ENCODE measurements at places on chromosomes 13 and 19.
A peak's percentile ranks its signal among the peaks of the same experiment; 100 is the strongest.

- DNase-seq, result no peak
These were observed 3.4 kb downstream of the ERCC1 start for GRCh38 chr19:45420356-45420755.

DNA sequence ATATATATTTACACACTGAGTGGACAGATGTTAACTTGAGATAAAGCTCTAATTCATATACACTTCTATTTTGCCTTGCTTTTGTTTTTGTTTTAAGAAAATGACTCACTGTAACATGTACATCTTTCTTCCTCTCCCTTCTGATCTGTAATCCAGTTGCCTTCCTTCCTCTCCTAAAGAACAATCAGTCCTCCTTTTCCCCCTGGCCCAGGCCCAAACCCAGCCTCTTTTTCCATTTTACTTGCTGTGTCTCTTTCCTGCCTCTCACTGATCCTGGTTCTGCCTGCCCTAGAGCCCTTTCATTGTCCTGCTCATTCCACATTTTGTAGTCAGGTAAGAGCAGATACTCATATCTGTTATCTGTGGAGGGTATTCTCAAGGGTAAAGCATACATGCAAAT lies 50.8 kb downstream of the ZAR1L start:
- no peak for DNase-seq

DNA sequence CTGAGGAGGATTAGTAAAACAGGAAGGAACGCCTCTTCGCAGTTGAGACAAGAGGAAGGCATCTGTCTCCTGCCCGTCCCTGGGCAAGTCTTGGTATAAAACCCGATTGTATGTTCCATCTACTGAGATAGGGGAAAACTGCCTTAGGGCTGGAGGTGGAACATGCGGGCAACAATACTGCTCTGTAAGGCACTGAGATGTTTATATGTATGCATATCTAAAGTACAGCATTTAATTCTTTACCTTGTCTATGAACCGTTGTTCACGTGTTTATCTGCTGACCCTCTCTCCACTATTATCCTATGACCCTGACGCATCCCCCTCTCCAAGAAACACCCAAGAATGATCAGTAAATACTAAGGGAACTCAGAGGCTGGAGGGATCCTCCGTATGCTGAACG lies 722 bp upstream of the TIMM50 start:
- DNase-seq, result no peak

- DNase-seq, result no peak
These were observed 8.5 kb downstream of the SPATA13 start for GRCh38 chr13:24168979-24169378.

DNA sequence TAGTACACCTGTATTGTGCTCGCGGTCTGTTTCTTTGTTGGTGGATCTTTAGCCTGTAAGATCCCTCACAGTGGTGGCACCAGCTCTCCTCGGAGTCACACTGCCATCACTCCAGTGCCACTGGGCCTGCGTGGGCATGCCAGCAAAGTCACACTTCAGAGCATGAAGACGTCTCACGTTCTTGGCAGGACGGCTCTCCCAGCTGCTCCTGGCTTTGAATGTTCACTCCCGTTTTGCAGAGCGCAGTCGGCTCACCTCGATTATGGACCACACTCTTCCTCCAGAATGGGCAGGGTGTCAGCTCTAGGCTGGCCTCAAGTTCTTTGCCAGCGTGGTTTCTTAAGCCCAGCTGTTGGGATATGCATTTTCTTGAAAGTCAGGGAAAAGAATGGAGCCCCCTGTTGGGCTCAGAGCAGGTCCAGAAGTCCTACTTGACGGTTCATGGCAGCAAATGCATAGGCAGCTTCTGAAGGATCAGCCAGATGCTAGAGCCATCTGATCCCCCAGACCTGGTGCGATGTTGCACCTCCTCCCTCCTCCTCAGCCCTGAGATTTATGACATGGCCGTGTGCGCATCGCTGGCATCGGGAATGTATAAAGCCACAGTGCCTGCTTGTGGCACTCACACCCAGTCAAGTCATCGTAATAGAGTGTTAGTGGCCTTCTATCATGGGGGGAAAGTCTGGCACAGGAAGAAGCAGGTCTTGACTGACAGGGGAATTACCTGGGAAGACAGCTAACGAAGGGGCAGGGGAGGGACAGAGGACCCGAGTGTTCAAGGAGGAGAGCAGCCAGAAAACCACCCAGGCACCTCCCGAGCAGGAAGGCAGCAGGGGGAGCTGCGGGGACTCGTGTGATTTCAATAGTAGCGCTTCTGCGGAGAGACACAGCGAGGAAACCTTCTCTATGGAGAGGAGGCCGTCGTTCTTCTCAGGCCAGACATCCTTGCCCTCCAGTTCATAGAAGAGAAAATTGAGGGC lies 40.2 kb upstream of the NPAS1 start:
- no peak for DNase-seq

DNA sequence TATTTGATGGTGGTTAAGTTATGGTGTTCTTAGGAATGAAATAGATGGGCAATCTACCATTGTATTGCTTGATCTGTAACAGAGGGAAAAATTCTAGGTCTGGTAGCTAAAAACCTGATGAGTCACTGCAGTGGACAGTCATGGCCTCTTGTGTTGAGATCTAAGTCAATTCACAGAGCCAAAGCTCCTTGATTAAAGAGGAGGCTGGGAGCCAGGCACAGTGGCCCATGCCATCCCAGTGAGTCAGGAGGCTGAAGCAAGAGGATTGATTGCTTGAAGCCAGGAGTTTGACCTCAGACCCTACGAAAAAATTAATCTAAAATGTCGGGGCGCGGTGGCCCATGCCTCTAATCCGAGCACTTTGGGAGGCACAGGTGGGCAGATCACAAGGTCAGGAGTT lies 67.1 kb upstream of the KPNA3 start:
- no peak for DNase-seq

DNA sequence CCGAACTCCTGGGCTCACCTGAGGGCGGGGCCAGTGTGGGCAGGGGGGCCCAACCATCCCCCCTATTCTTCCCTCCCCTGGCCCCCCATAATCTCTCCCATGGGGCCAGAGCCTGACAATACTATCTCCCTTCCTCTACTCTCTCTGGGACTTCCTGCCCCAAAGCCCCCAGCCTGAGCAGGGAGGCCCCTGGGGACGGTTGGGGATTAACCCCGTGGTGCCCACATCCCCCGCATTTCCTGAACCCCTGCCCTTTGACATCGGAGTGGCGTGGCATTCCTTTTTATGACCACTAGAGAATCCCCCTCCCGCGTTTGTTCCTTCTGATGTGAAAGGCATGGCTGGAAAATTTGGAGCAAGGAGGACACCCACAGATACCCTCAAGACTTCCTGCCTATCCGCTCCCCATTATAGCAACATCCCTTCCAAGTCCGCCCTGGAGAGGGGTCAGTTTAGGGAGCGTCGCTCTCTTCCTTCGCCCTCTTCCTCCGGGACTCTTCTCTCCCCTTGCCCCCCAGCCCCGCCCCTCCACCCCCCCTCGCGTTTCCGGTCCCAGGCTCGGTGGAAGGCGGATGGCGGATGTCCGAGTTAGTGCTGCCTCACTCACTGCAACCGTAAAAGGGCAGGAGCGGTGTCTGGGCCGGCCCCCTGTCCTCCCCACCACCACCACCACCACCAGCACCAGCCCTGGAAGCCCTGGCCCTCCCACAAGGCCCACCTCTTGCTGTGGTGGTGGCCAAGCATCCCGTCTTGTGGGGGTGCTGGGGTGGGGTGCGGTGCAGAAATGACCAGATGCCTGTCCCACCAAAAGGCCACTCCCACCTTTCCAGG lies 1.8 kb downstream of the VASP start:
- DNase-seq, result peak; percentile 24

DNA sequence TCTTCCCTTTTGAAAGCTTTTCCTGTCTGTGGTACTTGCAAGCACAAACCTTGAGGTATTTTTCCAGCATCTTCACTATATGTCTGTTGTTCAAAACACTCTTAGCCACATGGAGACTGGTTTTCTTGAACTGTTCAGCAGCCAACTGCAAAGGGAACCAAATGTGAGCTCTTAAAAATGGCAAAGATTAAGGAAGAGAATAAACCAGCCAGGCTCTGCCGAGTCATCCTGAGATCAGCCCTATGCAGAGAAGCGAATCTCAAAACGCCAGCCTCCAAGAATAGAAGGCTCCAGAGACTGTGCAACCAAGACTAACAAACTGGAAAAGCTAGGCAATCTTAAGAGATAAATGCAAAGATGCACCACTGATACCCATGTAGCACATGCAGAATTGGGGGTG lies 20.7 kb downstream of the AKAP8 start:
- no peak for DNase-seq

DNA sequence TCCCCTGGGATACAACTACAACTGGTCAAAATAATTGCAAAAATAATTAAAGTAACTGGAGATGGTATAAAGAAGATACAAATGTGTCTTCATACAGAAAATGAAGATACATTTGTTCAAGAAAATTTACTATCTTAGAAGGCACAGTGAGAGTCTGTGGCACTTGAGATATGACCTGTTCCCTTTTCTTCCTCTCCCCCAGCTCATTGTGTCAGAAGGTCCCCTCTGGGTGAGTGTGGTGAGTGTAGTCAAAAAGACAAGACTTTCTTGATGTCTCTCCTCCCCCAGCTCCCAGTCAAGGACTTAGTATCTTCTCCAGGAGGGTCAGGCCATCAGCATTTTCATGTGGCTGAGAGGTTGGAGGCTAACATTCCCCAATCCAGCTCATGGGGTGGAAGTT lies 51.7 kb downstream of the EDNRB start:
- no peak for DNase-seq

DNA sequence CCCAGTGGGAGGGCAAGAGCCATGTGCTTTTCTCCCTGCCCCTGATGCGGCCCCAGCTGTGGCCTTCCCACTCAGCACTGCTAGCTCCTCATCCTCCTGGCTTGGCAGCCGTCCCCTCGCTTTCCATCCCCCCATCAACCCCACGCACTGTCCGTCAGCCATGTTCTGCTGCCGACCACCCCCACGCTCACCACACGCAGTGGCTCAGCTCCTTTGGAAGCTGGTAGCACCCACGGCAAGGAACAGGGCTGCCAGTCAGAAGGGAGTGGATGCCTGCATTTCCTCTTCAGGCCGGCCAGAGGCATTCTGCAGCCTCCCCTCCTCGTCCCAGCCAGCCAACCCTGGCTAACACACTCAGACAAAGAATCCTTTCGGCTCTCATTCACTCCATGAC lies 6.3 kb downstream of the CALM3 start:
- no peak for DNase-seq

Measured in activated effector memory CD4-positive, alpha-beta T cell treated with Interleukin-2 at 50 U/mL for 16 hours (primary cell).